ENCODE measurements at places on chromosomes 2 and 18. TPM values are rescaled to one million over a fixed set of nuclear protein-coding genes. Genes with fewer than 3 reads are reported as not detected.

- DNase-seq = no peak
Observed at GRCh38 chr2:102166189-102166845, 20.5 kb upstream of the IL1RL2 start.

GRCh38 chr2:66013456-66013855 is 421.5 kb upstream of the MEIS1 start:
- no peak for DNase-seq

GRCh38 chr18:63848159-63848558 is 39.3 kb upstream of the SERPINB2 start:
- peak; percentile 19 for DNase-seq

DNA sequence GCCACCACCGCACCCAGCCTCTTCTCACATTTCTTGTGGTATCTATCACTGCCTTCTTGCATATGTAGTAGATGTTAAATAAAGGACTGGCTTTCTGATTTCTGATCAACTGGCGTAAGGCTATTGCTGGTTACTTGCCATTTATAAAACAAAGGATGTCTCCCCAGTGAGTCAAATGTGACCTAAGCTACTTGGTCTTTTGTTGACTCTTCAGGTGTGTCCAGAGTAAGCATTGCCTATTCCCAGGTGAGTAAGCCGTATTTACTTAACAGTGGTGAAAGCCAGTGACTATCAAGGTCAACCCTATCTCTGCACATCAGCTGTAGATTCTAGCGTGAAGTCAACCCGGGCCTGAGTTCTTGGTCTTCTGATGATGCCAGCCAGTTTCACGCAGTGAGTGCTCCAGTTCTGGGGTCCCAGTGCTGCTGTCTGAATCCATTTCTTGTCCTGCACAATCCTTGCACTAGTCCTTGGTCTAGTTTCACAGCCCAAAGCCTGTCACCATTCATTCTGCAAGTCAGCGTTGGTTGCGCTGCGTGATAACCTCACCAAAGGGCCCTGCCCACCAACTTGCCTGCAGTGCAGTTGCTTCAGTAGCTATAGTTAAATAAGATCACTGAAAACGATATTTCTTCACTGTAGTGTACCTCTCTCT is 120.2 kb downstream of the GBX2 start:
- no peak for DNase-seq

DNA sequence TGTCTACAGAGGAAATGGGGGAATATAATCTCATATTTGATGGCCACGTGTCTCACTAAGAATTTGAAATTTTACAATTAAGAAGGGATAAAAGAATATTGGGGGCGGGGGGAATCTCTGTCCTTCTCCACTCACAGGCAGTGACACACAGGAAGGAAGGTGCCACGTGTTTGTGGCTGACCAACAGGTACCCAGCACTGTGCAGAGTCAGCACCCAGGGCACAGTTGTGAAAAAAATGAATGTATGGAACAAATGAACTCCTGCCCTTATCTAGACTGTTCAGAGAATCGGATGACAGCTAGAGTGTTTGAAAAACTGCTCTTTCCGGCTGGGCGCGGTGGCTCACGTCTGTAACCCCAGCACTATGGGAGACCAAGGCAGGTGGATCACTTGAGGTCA is 317.0 kb upstream of the MYT1L start:
- DNase-seq = no peak

GRCh38 chr2:229715895-229716507 is 1.6 kb upstream of the DNER start:
- DNase-seq = peak; percentile 33

GRCh38 chr2:144514616-144515091 is 5.3 kb downstream of the ZEB2 start:
- DNase-seq = no peak

DNA sequence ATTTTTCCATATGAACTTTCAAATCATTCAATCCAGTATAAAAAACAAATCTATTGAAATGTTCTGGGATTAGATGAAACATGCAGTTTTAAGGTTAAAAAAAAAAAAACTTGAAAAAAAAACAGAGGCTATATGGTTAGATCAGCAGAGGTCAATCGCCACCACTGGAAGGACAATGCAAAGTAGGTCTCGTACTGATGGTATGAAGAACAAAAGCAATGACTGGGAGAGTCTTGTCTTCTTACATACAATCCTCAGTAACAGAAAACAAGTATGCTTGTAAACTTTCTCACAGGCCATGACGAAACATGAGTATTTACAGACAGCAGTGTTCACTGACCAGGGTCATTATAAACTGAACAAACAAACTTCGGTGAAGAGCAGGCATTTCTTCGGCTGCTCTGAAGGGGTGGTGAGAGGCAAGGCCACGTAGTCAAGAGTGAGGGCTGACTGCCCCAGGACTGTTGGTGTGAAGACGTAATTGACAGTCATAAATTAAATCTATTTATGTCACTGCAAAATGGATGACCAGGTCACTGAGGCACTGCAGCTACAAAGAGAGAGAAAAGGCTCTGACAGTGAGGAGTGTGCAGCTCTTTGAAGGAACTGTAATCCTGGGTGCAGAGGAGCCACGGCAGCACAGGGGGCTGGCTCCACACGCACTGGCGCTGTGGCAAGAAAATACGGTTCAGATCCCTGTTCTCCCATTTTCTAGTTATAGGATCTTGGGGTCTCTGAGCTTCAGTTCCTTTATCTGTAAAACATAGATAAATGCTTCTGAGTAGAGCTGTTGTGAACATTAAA is 60.0 kb downstream of the NXPH2 start:
- no peak for DNase-seq

- DNase-seq = no peak
Observed at GRCh38 chr2:14678761-14679160, 46.2 kb downstream of the LRATD1 start.

DNA sequence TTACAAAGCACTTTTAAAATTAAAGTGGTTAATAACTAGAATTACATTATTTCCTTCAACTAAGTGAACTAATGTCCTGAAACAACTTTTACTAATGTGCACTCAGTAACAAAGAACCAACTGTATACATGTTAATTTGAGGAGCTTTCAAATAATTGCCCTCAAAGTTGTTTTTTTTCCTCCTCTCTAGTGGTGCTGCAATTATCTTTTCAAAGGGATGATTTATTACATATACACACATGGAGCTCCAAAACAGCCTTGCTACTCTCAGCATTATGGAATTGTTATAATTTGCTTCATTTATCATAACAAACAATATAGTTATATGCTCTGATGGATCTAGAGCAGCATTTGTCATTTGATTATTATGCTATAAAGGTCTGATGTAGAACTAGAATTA is 246.3 kb upstream of the RASGRP3 start:
- DNase-seq = no peak

- no peak for DNase-seq
Observed at GRCh38 chr2:25808006-25808383, 70.3 kb downstream of the ASXL2 start.

GRCh38 chr2:122028371-122029100 is 273.1 kb downstream of the TSN start:
- no peak for DNase-seq

- no peak for DNase-seq
Observed at GRCh38 chr2:22901471-22902179, 483.4 kb upstream of the KLHL29 start.

DNA sequence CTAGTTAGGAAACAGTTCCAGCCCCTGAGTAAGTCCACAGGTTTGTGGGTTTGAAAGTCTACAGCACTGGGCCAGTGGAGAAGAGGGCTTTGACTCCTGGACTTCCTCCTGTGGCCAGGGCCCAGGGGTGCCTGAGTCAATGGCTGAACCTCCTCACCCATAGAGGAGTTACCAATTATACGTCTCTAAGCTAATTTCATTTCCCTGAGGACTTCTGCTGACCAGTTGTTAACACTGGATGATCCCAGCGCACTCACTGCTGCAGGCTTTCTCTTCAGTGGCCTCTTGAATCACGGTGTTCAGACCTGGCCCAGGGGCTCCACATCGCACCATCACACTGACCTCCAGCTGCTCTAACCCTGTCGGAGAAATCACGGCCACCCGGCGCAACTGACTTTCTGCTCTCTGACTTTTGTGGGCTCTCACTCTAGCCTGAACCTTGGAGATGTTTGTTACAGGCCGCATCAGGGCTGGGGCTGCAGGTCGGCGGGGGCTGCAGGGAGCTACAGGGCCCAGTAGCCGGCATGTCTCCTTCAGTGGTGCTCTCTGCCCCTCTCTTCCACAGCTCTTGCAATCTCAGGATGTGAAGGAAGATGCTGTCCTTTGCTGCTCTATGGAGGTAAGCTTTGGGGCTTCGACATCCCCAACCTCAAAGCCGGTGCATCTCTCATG is 93.6 kb downstream of the SMAD7 start:
- DNase-seq = no peak

GRCh38 chr2:1837022-1837421 is 92.7 kb upstream of the PXDN start:
- no peak for DNase-seq

GRCh38 chr2:69163109-69163508 is 150.1 kb downstream of the ANTXR1 start:
- DNase-seq = no peak

- DNase-seq = no peak
Observed at GRCh38 chr2:201448701-201449100, 2.6 kb downstream of the TRAK2 start.

DNA sequence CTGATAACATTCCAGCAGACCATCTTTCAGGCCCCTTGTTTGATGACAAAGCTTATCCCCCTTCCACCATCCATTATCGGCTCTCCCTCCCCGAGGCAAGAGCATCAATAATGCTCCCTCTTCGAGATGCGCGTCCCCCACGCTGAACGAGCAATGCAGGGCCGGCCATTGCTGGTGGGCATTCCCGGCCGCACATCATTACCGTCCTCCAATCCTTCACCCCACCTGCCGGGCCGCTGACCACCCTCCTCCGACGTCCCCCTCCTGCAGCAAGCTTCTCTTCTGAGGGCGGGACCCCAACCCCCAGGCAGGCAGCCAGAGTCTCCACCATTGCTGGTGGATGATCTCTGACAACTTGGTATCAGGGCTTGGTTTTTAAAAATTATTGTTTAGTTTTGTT is 208.6 kb downstream of the SMAD2 start:
- DNase-seq = no peak

DNA sequence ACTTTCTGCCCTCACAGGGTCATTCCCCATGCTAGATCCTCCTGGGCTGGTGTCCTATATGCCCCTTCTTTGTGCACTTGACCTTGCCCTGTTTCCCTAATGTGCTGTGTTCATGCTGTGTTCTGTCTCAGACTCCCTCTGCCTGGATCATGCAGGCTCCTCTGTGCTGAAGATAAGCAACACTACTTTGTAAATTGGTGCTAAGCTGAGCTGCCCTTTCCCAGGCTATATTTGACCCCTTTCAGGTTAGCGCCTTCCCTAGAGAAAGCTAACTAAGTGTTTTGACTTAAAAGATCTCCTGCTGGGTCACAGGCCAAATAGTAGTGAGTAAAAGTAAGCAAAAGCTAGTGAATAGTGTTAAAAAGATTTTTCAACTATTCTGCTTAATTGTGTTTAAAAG is 257.2 kb upstream of the RGPD4 start:
- DNase-seq = no peak

- DNase-seq = no peak
Observed at GRCh38 chr2:171294608-171295007, 133.9 kb upstream of the TLK1 start.

GRCh38 chr18:72114801-72115594 is 429.1 kb downstream of the CBLN2 start:
- no peak for DNase-seq

- DNase-seq = no peak
Observed at GRCh38 chr18:32308493-32309120, 118.8 kb downstream of the MEP1B start.

GRCh38 chr2:181471783-181472182 is 14.6 kb downstream of the ITGA4 start:
- no peak for DNase-seq

DNA sequence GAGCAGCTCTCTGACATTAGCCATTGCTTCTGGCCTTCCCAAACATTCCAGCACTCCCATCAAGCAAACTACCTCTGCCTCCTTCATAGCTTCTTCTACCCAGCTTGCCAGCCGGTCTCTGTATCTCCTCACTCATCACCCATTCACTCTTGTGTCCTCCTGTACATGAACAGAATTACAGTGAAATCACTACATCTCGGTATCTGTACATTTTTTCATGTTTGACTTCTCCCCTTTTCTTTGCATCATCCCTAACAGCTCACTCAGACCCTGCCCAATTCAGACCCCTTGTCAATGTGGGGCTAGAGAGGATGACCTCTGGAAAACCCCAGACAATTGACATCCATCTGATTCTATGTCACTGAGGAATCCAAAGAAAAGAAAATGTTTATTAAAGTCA is 335.8 kb downstream of the TNS1 start:
- DNase-seq = no peak

The SDC1 gene
- 3.6 TPM for total RNA-seq

The GALNT5 gene
- 0.15 TPM for total RNA-seq

The OR6B2 gene
- 0.23 TPM for total RNA-seq

The MORN2 gene
- total RNA-seq = 11.3 TPM

The LOXHD1 gene
- 0.23 TPM for total RNA-seq

The HK2 gene
- 23.2 TPM for total RNA-seq

The CABYR gene
- 8.4 TPM for total RNA-seq

The NT5C1B gene
- not detected for total RNA-seq

The KLHL29 gene
- total RNA-seq = 17.5 TPM

The C2orf76 gene
- total RNA-seq = 10.8 TPM

The DCAF17 gene
- 16.2 TPM for total RNA-seq

The RND3 gene
- 2.9 TPM for total RNA-seq

The TEKT4 gene
- not detected for total RNA-seq

The GCG gene
- total RNA-seq = not detected

The NDUFAF7 gene
- 16.6 TPM for total RNA-seq

The ICOS gene
- total RNA-seq = not detected

The C1GALT1C1L gene
- total RNA-seq = 0.31 TPM
